ENCODE measurements at places on chromosomes 1 and 21. TPM values are rescaled to one million over a fixed set of nuclear protein-coding genes. Genes with fewer than 3 reads are reported as not detected.
A peak's percentile ranks its signal among the peaks of the same experiment; 100 is the strongest.

Gene OVAAL
- not detected for total RNA-seq

Gene LMX1A
- total RNA-seq: not detected

Gene FMO1
- total RNA-seq: not detected

Gene ALPL
- 16.7 TPM for total RNA-seq

Gene CELA2A
- total RNA-seq: not detected

Gene ADGRL4
- total RNA-seq: 0.75 TPM

Gene NMNAT2
- 3.2 TPM for total RNA-seq

Gene PLCH2
- 0.59 TPM for total RNA-seq

Gene AK2
- 135 TPM for total RNA-seq

Gene SRSF4
- 112 TPM for total RNA-seq

DNA sequence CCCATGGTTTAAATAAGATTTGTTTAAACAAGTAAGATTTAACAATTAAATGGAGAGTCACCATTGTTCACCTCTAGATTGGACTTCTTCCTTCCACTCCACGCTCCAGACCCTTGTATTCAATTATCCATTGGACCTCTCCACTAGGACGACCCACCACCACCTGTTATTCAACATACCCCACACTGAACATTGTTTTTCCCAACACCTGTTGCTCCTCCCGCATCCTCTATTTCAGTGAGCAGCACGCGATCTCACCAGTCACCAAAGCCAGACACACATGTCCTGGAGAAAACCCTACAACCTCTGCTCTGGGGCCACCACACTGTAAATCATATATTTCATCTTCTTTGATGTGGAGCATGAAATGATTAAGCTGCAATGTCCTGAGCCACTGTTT is 28.6 kb downstream of the ATP8B2 start:
- no peak for DNase-seq

- no peak for DNase-seq
Observed at GRCh38 chr1:116972674-116973030, 28.9 kb upstream of the CD101 start.

DNA sequence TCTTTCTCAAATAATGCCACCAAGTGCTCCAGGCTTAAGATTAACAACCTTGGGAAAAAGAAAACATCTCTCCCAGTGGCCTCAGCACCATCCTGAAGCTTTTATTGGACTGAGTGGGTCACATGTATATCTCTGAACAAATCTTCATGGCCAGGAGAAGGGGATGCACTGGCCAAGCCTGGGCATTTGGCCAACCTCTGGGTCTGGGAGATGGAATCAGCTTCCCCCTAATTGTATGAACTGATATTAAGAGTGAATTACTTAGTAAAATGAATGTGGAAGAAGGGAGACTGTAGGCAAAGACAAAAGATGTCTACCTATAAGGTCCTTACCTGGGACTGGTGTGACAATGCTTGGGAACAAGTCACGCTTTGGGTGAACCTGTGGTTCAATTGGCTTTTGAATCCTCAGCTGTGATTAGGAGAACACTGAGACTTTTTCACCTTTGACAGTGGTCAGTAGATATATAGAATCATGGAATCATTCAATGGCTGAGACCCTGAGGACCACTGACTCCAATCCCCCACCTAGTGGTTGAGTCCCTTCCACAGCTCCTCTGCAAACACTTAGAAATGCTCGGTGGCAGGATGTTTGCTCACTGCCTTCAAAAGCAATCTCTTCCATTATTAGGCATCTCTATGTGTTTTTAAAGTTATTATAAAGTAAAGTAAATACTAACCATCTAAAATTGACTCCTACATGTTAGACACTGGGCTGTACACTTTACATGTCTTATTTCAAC is 102.6 kb upstream of the ATP1A1 start:
- DNase-seq: no peak

DNA sequence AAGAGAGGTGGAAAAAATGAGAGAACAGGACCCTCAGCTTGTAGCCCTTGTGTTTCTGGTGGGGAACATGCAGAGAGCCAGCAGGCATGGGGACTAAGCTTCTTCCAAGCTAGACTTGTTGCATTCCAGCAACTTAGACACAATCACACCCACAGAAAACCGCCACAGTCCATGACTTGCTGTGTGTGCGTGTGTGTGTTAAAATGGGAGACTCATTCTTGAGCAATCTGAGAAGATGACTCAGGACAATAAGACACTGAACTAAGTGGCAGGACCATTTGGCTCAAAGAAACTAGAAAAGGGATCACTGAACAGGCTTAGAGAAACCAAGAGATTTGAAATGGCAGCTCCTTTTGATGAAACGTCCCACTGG is 78.0 kb downstream of the HLX start:
- no peak for DNase-seq

DNA sequence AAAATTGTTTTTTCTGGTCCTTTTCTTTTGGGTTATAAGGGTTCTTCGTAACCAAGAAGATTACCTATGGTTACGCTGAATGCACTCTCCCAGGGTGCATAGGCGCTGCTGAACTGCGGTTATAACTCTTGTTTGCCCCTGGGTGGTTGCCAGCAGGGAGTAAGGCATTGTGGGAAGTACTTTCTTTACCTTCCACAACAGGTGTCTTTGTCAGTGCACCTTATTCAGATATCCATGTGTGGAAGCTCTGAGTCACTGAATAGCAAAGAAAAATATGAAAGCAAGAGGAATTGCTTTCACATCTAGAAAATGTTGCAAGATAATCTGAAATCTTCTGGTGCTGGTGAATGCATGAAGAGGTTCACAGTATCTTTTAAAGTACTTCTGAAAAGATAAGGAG is 124.4 kb upstream of the CACYBP start:
- no peak for DNase-seq

GRCh38 chr1:155076371-155076770 is 2.3 kb upstream of the EFNA3 start:
- DNase-seq: no peak

- DNase-seq: no peak
Observed at GRCh38 chr1:95435611-95436010, 201.6 kb downstream of the RWDD3 start.

DNA sequence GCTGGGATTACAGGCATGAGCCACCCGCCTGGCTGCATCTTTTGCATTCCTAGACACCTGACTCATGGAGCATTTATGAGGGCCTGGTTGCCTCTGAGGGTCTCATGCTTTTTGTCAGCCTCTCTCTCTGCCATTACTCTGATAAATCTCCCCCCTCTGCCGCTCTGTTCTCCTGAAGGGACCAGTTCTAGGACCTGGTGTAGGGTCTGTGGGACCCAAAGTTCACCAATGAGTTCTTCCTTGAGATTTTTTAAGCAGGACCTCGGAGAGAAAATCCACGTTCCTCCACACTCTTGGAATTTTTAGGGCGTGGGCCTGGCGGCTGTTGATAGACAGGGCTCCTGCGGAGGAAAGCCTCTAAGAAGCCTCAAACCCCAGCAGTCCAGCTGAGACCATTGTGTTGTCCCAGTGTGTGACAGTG is 91.9 kb upstream of the ERRFI1 start:
- DNase-seq: no peak

- DNase-seq: no peak
Observed at GRCh38 chr1:41444785-41445184, 39.7 kb downstream of the EDN2 start.

DNA sequence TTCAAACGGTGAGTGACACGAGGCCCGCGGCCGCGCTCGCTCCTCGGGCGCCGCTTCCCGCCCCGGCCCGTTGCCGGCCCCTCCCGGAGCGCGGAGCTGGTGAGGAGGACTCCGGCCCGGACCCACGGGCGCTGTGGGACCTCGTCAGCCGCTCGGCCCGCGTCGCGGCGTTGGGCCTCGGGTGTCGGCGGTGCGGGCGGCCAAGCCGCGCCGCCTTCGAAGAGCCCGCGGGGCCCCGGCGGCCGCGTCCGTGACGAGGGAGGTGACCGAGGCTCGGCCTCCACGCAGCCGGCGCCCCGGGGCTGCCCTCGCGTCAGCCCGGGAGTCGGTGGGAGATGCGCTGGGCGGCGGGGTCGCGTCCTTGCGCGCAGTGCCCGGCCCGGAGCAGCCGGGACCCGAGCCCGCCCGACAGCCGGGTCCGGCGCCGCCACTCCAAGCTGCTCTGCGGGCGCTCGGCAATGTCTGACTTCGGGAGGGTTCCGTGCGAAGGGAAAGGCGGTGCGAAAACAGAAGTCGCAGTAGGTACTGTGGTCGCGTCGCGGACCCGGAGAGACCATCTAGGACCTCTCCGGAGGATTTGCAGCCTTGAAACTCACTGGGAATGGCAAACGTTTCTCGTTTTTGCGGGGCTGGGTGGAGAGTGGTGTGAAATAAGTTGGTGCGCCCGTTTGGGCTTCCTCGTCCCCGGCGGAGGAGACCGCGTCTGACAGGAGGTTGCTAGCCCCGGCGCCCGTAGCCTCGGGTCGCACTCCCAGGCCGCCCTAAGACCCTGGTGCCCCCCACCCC is 829 bp downstream of the SPEN start:
- DNase-seq: no peak

DNA sequence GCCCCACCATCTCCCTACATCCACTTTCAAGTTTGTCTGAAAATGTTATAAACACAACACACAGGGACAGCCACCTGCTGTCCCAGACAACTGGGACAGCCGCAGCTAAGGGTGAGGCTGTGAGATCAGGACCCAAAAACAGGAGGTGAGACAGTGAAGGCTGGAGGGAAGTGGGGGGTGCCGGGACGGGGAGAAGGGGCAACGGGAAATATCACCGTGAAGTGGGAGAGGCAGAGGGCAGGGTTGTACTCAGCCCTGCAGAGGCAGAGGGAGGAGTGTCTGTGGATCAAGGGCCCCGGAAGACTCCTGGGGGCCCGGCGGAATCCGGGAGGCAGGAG is 114.4 kb downstream of the CASZ1 start:
- DNase-seq: no peak

- DNase-seq: peak; percentile 54
Observed at GRCh38 chr1:227729881-227730629, 5.0 kb downstream of the JMJD4 start.

DNA sequence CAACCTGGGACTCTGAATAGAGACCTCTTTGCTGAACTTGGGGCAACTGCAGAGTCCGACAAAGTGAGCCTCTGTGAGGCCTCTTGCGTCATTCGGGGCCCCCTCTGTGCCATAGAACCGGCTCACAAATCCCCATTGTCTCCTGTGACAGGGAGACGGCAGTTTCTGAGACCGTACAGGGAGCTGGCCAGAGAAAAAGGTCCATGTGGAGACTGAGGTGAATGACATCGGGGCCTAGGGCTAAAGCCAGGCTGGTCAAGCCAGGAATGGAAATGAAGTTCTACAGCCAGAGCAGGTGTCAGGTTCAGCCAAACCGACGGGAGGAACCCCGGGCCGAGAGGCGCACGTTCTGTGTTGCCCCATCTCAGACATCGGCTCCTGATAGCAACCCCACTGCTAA is 37.1 kb upstream of the TRIM67 start:
- DNase-seq: no peak

DNA sequence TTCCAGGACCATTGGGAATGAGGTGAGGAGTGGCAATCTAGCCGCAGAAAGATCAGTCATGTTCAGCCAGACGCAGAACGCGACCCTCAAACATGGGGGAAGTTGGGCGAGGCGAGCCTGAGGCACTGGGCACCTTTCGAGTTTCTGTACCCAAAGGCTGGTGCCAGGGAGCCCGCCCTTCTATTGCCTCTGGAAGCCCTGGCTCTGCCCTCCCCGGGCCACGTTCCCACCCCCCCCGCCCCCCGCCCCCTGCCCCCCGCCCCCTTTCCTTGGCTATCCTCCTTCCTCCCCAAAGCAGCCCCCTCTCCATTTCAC is 2.2 kb upstream of the ZBTB7B start:
- no peak for DNase-seq

DNA sequence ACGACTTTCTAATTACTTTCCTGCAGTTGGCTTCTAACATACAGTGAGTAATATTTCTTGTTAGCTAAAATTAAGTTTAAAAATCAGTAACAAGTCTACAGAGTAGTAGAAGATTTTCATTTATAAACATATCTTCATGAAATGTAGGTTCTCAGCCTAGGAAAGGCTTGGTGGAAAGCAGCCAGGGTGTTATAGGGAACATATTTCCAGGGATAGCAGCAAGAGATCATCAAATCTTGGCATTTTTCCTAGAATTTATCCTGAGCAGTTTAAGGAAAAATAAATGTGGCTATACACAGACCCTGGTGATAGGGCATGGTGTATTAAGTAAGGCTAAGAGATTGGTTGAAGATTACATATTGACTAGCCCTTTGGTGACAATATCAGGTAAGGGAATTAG is 203.5 kb upstream of the NEGR1 start:
- DNase-seq: no peak

GRCh38 chr1:30187413-30188023 is 535.9 kb downstream of the MATN1 start:
- no peak for DNase-seq

DNA sequence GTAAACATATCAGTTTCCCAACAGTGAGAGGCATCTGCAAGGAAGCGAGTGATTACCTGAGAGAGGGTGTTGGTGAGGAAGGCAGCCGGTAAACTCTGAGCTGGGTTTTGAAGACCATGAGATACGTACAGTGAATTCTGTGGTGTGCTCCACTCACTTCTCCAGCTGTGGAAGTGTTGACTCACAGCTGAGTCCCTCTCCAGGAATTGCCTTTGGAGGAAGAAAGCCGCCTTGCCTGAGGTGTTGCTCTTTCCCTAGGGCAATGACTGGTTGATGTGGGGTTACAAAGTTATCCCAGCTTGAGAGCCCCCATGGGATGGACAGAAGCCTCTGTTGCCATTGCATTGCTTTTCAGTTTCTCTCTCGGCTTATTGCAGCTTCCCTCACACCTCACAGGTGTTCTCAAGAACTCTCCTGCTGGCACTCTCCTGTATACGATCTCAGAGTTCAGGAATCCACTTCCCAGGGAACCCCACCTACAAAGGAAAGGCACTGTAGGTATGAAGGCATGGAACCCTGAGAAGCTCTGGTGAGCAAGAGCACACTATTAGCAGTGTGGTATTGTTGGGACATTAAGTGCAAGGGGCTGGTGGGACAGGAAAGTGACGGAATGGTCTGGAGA is 10.8 kb downstream of the NHLH1 start:
- DNase-seq: no peak

GRCh38 chr1:198560161-198560560 is 19.7 kb upstream of the ATP6V1G3 start:
- no peak for DNase-seq

- peak; percentile 74 for DNase-seq
Observed at GRCh38 chr1:37811027-37811655, 3.1 kb upstream of the YRDC start.

GRCh38 chr1:246753670-246754535 is 29.7 kb downstream of the SCCPDH start:
- peak; percentile 76 for DNase-seq

Measured in neural crest cell (in vitro differentiated cells).